ENCODE measurements at places on chromosomes 5 and 9.

DNA sequence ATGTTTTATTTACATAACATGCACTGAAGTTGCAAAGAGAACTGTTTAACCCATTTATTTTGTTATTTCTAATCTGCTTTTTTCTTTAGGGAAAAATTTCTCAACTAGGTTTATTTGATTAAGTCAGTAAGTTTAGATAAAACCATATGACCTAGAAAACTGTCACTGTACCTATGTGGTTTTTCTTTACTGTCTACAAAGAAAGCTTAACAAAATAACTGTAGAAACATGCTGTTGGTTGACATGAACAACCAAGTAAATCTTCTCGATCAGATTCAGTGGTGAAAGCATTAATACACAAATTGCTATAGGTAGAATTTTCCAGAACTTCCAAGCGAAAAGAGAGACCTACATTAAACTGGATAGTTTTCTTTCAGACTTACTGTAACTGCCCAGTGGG is 137.4 kb downstream of the PCSK5 start:
- DNase-seq, result no peak

DNA sequence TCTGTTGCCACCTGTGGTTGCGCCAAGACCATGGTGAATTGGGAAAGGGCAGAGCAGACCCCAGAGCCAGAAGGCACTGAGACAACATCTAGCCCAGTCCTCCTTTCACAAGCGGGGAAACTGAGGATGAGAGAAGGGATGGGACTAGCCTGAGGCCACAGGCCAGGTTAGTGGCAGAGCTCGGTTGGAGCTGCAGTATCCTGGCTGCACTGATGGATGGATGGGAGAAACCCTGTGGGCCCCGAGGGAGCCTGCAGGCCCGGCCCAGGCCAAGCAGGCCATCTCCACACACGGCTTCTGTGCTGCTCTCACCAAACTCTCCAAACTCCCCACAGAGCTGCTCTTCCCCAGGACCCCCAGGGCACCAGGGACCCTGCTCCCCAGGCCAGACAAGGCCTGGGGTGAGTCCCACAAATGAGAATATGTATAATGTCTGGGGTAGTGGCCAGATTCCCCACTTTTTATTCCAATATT is 60.2 kb downstream of the TSTD2 start:
- DNase-seq, result no peak

DNA sequence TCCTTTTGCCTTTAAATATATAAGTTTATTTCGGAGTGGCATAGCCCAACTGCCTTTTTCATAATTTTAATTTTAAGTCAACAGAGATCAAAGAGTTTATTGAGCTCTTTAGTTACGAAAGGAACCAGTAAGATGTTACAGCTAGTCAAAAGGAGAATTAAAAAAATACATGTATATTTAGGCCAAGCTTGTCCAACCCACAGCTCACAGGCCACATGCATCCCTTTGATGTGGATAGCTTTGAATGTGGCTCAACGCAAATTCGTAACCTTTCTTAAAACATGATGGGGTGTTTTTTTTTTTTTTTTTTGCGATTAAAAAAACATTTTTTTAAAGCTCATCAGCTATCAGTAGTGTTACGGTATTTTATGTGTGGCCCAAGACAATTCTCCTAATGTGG is 50.2 kb upstream of the IL31RA start:
- DNase-seq, result no peak

DNA sequence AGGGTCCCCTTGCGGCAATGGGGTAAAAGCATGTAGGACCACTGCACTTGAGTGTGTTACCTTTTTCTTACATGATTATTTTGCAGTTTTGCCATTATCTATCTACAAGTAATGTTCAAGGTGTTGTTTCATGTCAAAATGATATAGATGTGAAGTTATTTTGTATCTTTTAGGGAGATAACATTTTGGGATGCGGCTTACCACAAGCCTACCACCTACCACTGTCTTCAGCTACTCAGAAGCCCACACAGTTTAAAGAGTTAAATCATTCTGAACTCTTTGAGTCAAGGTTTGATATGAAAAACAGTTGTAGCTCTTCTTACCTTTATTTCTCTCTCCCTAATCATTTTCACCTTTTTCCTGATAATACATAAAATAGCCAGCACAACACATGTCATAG is 19.8 kb downstream of the CERT1 start:
- no peak for DNase-seq

DNA sequence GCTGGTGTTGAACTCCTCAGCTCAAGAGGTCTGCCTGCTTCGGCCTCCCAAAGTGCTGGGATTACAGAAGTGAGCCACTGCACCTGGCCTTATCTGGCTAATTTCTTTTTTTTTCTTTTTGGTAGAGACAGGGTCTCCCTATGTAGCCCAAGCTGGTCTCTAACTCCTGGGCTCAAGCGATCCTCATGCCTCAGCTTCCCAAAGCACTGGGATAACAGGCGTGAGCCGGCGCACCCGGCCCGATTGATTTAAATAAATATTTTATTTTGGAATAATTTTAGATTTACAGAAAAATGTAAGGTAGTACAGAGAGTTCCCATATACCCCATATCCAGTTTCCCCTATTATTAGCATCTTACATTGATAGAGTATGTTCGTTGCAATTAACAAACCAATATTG is 155.0 kb upstream of the MVB12B start:
- DNase-seq, result no peak

DNA sequence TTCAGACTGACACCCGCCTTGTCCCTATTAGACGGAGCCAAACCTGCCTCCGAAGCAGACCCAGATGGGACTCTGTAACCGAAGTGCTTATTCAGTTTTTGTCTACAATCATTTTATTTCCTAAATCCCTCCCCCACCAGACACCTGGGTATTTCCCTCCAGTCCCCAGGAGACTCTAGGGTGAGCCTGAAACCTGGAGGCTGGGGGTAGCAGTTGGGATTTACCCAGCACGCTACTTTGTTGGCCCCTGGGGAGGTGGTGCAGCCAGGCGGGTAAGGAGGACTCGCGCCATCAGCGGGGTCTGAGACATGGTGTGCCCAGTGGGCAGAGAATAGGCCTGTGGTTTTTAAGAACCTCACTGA is 1.3 kb upstream of the LHX2 start:
- DNase-seq, result no peak

- no peak for DNase-seq
Measured at GRCh38 chr5:100647461-100648230, 112.5 kb downstream of the FAM174A start.

- DNase-seq, result no peak
Measured at GRCh38 chr5:1781726-1782384, 17.8 kb downstream of the MRPL36 start.

DNA sequence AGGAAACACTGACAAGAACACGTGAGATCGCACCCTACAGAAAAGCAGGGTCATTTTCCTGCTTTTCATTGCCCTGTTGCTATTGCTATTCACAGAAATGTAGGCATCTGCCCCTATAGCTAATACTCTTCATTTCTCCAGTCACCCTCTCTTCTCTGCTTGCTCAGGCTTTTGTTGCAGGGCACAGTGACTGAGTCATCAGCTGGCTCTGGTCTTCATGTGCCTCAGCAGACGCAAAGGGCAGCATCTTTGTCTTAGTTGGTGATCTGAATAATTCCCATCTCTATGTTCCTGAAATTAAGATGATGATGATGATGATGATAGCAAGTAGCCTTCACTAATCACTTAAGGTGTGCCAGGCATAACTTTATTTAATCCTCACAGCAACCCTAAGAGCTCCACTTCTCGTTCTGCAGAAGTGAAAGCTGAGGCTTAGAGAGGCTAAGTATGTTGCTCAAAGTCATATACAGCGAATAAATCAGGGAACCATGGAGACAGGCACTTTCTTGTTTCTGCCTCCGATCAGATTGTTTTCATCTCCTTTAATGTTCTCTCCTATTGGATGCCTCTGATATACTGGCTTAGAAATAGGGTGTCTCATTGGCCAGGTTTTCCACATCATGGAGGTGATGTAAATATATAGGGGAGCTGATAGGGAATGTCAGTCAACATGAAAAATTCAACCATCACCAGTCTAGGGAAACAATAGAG is 133.0 kb upstream of the STK32A start:
- DNase-seq, result no peak

GRCh38 chr5:180428598-180428997 is 65.6 kb upstream of the CNOT6 start:
- no peak for DNase-seq

DNA sequence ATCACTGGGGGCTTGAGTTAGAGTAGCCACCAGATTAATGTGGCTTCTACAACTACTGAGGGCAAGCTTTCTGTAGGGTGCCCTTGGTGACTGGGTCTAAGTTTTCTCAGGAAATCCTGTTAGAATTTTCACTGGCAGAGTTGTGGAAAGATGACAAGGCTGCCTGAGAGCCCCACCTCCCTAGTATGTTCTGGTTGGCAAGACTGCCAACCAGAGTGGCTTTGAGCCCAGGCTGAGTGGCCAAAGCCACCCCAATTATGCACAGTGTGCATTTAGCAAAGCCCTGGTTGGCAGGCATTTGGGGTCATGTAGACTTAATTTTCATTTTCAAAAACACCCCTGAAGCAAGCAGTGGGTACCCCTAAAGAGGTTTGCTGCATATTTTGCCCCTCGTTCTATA is 136.7 kb upstream of the HAPLN1 start:
- no peak for DNase-seq

GRCh38 chr9:123942542-123942941 is 12.6 kb upstream of the DENND1A start:
- no peak for DNase-seq

GRCh38 chr9:6199596-6199995 is 16.0 kb upstream of the IL33 start:
- peak; percentile 38 for DNase-seq

DNA sequence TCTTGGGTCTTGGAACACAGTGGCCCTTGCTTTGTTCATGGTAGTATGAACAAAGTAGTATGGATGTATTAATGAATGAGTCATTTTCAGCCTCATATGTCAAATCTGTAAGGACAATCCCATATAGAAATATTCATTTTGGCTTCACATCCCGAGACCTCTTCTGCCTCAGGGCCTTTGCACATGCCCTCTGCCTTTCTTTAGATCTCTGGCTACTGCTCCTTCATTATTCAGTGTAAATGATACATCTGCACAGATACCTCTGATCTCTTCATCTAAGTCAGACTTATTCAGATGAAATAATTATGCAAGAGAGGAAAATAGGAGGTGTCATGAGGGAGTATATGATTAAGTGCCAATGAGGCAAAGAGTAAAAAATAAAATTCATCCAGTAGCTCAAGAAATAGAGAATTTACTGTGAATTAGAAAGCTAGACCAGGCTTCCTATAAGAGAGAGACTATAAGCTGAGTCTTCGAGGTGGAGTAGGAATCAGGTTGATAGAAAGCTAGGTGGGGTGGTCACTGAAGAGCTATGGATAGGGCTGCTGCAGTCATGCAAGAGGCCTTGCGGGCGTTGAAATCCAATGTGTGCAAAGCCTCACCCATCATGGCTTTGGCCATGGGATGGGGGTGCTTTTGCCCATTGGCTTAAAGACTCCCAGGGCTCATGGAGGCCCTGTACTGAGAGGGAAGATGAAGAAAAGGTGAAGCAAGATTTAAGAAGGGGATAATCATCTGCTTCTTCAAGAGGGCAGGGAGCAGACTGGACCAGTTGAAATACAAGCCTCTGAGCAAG is 3.7 kb upstream of the TTLL11 start:
- DNase-seq, result no peak

GRCh38 chr5:4837489-4838058 is 302.6 kb upstream of the ADAMTS16 start:
- DNase-seq, result no peak

GRCh38 chr5:105956456-105957196 is 1714.1 kb downstream of the EFNA5 start:
- no peak for DNase-seq

GRCh38 chr9:78004478-78005229 is 27.0 kb downstream of the GNAQ start:
- no peak for DNase-seq

DNA sequence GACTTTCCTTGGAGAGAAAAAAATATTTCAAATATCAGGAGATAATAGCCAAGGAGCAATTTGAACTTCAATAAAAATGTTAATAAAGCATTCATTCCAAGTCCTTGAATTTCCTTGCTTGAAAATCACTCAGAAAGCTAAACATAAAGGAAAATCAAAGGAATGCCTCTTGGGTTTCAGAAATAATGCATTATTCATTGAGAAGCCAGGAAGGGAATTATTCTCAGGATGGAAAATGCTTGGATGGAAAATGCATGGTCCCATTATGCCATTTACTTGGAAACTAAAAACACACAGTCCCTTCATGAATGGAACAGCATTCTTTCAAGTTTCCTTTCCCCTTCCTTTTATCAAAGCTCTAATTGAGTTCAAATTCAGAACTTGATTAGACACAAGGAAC is 160.9 kb downstream of the LPAR1 start:
- DNase-seq, result no peak

- no peak for DNase-seq
Measured at GRCh38 chr5:95925939-95926338, 35.7 kb downstream of the ELL2 start.

DNA sequence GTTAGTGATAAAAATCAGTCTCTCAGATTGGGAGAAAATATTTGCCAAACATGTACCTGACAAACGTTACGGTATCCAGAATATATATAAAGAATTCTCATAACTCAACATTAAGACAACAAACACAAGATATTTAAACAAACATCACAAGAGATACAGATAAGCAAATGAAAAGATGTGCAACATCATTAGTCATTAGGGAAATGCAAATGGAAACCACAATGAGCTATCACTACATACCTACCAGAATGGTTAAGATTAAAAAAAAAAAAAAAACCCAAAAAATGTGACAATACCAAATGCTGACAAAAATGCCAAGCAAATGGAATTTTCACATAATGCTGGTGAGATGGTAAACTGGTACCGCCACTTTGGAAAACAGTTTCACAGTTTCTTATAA is 15.4 kb downstream of the CERT1 start:
- no peak for DNase-seq

GRCh38 chr5:102036927-102037326 is 259.2 kb downstream of the SLCO4C1 start:
- no peak for DNase-seq

DNA sequence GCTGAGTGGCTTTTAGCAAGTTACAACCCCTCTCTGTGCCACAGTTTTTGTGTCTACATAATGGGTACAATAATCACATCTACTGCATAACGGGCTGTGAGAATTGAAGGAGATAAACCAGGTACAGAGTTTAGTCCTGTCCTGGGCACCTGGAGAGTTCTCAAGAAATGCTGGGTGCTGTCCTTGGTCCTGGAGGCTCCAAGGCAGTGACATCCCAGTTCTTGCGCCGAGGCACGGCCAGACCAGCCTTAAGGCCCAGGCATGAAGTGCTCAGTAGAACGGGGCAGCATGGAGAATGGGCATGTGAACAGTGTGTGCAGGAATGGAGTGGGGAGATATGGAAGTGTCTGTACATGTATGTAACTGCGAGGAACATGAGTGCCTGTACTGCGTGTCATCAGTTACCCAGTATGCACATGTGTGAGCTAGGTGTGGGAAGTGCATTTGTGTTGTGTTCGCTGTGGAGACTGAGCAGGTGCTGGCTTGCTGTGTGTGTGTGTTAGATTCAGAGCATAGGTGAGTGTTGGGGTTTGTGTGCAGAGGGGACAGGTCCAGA is 6.3 kb upstream of the UNC5A start:
- DNase-seq, result no peak

DNA sequence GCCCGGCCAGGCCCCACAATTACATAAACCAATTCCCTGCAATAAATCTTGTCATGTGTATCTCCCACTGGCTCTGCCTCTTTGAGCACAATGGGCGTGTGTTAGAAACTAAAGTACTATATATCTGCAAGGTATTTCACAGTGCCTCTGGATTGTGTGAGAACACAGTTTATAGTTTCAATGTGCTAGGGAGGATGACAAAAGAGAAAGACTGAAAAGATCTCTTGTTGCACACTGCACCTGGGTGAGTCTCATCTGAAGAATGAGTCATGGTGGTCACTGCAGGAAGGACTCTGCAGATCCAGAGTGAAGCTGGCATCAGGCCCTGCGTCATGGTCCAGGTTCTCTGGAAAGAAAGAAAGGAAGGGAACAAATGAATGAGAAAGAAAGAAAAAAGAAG is 20.7 kb upstream of the CTSV start:
- DNase-seq, result no peak

All from NCI-H1092 (cell line).